CD4-positive, alpha-beta T cell treated with Interferon alpha-2 for 1 hour (primary cell): ENCODE measurements at places on chromosomes 2 and 18.
A peak's percentile ranks its signal among the peaks of the same experiment; 100 is the strongest.

GRCh38 chr2:34096562-34097171, 497.6 kb upstream of the FAM98A start:
- peak; percentile 2 for DNase-seq

GRCh38 chr2:205925373-205926337, 160.3 kb downstream of the INO80D start:
- peak; percentile 57 for DNase-seq

- DNase-seq: no peak
These were observed 137.3 kb upstream of the SETBP1 start for GRCh38 chr18:44543387-44543786.

DNA sequence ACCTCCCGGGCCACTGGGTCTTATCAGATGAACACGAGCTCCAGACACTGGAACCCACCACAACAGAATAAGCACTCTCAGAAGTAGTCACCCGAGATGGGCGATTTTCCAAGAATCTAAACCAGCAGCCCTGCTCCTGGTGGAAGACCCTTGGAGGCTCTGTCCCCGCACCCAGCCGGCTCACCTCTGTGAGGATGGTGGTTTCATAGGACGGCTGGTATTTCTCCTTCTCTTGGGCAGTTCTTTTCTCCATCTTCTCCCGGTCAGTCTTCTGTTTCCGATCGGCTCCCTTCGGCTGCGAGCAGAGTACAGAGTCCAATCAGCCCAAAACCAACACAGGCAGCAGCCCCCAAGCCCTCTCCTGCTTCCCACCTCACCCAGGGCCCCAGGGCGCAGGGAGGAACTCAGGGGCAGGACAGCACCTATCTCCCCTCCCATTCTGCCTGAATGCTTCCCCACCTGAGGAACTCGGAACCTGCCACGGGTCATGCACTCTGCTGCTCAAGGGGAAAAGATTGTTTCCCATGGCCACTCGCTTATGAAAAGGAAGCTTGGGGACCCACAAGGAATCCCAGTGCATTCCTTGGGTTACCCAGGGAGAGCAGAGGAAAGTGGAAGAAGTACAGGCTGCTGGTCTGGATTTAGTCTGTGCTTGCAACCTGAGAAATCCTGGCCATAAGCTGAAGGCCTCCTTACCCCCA, 42.7 kb downstream of the TFCP2L1 start:
- DNase-seq: no peak

GRCh38 chr2:54148391-54148790, 33.0 kb downstream of the ACYP2 start:
- DNase-seq: no peak

DNA sequence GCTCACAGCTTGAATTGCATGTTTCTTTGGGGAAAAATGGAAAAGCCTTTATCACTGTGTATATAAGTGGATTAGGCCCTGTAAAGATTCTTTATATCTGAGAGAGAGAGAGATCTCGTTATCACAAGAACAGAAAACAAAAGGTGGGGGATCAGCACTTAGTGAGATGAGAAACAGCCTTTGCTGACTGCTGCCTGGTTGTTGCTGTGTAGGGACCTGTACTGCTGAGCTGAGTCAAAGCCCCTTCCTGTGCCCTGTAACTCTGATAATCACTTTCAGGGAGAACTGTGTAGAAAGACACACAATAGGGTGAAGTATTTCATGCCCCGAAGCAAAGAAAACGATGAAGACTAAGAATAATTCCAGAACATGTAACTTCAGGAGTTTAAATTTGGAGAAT, 30.6 kb upstream of the FAM237A start:
- DNase-seq: no peak

DNA sequence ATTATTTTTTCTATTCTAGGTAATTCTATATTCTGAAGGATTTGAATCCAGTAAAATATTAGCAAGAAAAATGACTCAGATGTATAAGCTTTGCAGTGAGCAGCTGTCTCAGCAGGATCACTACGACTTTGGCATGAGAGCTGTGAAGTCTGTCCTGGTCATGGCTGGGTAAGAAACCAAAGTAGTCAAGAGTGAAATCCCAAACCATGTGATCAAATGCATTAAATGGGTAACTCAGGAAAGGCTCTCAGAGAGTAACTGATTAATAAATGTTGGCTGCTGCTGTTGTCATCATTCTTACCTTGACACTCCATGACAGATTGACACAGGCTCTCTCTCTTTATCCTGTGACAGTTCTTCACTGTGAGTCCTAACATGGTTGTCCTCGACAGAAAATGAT, 124.1 kb downstream of the DNAH6 start:
- DNase-seq: no peak

GRCh38 chr2:174634130-174635014, 36.8 kb upstream of the WIPF1 start:
- DNase-seq: peak; percentile 85

DNA sequence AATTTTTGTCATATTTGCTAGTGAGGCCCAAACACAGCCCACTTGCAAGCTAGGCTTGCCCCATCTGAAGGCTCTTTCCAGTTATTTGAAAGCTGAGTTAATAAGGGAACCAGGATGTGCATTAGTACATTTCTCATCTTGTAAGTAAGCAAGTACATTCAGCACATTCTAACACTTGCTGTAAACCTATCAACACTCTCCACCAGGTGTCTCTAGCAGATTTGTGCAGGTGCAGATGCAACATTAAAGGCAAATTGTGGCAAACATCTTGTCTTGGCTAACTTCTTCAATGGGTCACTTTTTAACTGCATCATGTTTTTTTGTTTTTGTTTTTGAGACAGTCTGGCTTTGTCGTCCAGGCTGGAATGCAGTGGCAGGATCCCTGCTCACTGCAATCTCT, 25.3 kb upstream of the MFSD6 start:
- peak; percentile 78 for DNase-seq

GRCh38 chr2:22855081-22855480, 529.9 kb upstream of the KLHL29 start:
- DNase-seq: no peak

DNA sequence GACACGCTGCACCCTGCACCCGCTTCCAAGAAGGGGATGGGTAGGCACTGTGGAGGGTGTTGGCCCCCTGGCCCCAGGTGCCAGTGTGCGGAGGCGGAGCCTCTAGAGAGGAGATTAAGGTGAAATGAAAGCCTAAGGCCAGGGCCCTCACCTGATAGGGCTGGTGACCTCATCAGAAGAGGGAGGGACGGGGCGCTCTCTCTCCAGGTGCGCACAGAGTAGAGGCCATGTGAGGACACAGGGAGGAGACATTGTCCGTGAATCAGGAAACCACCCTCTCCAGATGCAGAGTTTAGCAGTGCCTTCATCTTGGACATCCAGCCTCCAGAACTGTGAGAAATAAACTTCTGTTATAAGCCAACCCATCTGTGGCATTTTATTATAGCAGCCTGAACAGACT, 62.3 kb downstream of the PSMG2 start:
- DNase-seq: no peak

DNA sequence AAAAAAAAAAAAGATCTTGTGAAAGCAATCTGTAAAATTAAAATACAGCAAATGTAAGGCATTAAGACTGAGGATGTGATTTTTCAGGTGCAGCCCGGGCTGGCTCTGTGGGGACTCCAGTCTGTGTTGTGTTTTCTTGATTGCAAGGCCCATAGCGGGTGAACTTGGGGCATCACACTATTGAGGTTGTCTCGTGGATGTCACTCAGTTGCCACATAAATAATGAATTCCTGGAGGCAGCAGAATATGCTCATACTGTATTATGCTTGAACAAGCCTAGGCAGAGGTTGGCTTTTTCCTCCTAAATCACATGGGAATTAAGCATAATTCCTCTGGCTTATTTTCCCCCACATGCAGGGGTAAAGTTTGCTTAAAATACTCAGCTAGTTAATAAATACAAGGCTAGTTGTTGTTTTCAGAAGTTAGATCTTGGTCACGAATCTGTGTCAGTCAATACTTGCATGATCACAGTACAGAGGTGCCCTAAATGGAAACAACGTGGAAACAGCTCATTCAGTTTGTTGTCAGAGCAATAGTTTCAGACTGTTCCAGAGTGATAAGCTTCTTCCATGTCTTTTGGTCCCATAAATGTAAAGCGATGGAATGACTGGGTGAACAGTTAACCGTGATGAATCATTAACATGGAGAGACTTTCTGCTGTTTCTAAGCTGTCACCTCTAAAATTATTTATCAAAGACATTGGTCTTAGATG, 16.4 kb downstream of the GEMIN6 start:
- DNase-seq: no peak

DNA sequence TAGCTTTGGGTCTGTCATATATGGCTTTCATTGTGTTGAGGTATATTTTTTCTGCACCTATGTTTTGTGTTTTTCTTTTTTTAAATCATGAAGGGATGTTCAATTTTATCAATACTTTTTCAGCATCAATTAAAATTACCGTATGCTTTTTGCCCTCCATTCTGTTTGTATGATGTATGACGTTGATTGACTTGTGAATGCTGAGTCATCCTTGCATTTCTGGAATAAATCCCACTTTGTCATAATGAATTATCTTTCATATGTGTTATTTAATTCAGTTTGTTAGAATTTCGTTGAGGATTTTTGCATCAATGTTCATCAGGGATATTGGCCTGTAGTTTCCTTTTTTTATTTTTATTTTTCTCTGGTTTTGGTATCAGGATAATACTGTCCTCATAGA, 790.9 kb downstream of the TMEM182 start:
- DNase-seq: no peak

DNA sequence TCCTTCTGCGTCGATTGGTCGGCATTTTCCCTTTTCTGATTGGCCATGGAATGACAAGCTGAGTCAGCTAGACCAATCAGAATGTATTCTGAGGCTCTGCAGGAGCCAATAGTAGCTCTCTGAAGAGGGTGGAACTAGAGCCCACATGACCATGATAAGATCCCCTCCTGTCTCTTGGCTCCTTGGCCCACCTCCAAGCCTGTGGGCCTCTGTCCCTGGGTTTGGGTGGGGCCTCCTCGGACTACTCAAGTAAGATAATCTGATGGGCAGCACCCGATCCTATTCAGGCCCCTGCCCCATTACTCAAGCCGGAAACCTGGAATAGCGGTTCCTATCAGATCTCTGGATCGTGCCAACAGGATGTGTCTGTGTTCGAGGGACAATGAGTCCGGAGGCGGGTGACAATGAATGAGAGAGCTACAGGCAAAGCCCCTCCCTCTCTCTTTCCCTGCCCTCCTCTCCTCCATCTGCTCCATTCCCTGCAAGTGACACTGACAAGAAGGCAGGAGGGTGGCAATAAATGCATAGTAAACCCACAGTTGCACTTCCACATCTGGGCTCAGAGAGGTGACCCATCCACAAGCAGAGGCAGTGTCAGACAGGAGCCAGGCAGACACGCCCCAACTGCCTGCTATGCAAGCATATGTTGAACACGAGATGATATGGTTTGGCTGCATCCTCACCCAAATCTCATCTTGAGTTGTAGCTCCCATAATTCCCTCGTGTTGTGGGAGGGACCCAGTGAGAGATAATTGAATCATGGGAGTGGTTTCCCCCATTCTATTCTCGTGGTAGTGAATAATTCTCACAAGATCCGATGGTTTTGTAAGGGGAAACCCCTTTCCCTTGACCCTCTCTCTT, 114.7 kb downstream of the TNS1 start:
- no peak for DNase-seq

DNA sequence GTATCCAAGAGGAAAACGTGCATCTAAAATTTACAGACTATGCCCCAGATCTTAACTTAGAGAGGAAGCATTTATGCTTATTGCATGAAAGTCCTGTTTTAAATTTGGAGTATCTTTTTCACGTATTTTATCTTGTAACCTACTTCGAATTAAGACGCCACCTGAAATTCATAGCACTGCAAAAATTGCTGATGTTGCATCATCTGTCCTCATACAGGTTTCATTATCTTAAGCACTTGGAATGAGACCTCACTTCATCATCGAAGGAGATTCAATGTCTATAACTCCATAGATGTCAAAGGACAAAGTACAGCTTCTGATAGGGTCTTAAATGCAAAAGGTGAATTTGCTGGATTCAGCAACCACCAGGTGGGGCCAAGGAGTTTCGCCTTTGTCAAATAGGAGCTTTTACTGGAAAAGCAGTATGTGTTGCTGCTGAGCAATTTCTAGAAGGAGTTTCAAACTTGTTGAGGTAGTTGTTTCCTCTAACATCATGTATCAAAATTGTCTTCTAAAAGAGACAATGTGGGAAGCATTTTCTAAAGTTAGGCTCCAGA, 106.4 kb upstream of the CCDC85A start:
- no peak for DNase-seq
